ENCODE measurements at places on chromosomes 1 and 21.

DNA sequence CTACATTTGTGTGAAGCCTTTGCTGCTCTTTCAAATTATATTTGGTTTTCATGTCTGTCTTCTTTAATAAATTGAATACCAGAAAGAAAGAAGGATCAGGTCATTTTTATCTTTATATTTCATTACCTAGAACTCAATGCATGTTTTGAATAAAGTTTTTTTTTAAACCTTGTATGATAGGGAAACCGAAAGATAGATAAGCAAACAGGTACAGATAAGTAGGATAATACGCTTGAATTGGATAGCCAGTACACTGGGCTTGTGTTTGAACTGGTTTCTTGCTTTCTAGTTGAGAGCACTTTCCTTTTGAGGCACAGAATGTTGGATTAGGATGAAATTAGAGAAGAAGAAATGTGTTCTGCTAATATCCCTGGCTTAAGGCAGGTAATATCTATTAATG lies 46.9 kb downstream of the PKN2 start:
- peak; percentile 44 for DNase-seq

DNA sequence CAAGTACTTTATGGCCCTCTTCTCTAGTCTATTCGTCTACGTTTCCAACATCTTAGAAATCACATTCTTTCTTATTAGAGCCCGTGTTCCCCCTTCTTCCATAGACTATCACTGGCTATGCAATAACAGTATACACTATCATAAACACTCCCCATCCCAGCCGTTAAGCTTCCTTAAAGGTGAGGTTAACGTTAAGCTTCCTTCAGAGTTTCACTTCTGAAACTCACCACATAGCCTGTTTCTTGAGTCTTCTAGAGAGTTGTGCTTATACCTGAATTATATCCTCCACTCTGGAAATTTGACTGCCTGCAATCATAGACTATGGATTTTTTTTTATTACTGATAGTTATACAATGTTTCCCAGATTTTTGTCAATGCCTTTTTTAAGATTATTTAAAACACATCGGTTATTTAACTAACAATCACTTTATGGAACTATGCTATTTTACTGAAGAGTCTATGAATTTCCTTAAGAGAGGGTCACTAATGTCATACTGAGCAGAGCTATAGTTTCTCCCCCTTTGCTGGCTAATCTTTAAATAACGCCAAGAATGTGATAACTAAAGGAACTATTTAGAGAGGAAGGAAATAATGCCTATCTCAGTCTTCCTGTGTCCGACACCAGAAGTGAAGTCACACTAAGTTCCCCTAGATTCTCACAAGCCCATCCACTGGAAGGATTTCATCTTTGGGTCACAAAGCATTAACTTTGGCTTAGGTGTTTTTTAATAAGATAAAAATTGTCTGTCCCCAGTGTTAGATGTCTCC lies 16.8 kb downstream of the FCER1A start:
- no peak for DNase-seq

DNA sequence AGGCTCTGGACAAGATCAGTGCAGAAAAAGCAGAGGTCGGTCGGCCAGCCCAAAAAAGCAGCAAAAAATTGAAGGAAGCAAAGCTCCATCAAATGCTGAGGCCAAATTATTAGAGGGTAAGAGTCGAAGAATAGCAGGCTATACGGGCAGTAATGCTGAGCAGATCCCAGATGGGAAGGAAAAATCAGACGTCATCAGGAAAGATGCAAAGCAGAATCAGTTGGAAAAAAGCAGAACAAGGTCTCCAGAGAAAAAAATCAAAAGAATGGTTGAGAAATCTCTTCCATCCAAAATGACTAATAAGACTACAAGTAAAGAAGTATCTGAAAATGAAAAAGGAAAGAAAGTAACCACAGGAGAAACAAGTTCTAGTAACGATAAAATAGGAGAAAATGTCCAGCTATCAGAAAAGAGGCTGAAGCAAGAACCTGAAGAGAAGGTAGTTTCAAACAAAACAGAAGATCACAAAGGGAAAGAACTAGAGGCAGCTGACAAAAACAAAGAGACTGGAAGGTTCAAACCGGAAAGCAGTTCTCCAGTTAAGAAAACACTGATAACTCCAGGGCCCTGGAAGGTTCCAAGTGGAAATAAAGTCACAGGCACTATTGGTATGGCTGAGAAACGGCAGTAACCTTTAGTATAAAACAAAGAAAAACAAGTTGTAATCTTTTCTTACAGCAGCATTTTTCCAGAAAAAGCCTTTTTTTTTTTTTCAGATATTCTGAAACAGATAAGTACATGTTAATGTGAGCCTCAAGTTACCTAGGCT lies 75.7 kb downstream of the PHTF1 start:
- DNase-seq: no peak

DNA sequence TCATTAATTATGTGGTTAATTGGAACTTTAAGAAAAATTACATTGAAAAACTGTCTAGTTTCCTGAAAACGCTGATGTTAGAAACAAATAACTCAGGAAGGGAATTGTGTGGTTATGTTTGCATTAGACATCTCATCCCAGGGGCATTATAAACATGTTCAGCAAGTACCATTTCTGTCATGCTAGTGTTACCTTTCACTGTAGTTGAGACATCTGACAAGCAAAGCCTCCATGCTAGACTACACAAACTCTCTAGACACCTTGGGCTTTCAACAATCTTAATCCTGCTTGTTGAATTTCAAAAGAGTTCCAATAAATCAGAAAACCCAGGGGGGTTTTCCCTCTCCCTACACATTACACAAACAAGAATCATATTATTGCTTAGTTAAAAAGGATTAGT lies 536.8 kb downstream of the KCNT2 start:
- DNase-seq: no peak

- DNase-seq: no peak
These were observed 75.4 kb downstream of the RGS2 start for GRCh38 chr1:192884241-192884640.

DNA sequence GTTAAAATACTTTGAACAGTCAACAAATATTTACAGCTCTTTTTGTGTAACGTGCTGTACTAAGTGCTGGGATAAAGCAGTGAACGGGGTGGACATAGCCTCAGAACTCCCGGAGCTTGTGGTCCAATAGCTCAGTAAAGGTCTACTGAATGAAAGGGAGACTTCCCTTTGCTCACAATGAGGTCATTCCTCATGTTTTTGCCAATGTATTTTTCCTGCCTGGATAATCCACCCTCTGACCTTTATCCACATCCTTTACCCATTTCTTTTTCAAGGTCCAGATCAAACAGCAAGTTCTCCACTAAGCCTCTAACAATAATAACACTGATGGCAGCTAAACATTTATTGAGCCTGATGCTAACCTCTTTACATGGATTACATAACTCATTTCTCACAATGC lies 55.9 kb downstream of the LEPR start:
- DNase-seq: no peak

GRCh38 chr1:118247593-118247992 lies 62.6 kb upstream of the SPAG17 start:
- DNase-seq: no peak

Data from DMS79 treated with DMSO at 0.1 percent for 48 hours (cell line).